ENCODE measurements at places on chromosomes 13 and 19. TPM values are rescaled to one million over a fixed set of nuclear protein-coding genes. Genes with fewer than 3 reads are reported as not detected.

The C19orf73 gene
- 0.85 TPM for total RNA-seq

The TMEM272 gene
- total RNA-seq = not detected

The RXFP2 gene
- not detected for total RNA-seq

The ACTMAP gene
- total RNA-seq = 0.96 TPM

The ZNF492 gene
- 1.2 TPM for total RNA-seq

The UPF1 gene
- total RNA-seq = 65.4 TPM

The RRAS gene
- total RNA-seq = 71.9 TPM

The DAND5 gene
- total RNA-seq = not detected

The RB1 gene
- 29.3 TPM for total RNA-seq

The ZNF552 gene
- 4.4 TPM for total RNA-seq

The HCN2 gene
- total RNA-seq = 1.1 TPM

The SRRM5 gene
- not detected for total RNA-seq

The ATP8A2 gene
- total RNA-seq = not detected

The AKT1S1 gene
- 7.9 TPM for total RNA-seq

The GAS6 gene
- 74.4 TPM for total RNA-seq

The CLEC11A gene
- total RNA-seq = 87.7 TPM

The GJA3 gene
- 0.56 TPM for total RNA-seq

The AMH gene
- total RNA-seq = 0.19 TPM

The MIA gene
- not detected for total RNA-seq

The LIM2 gene
- total RNA-seq = not detected

The KLK15 gene
- not detected for total RNA-seq

The LIPE gene
- total RNA-seq = 1.4 TPM

Measured in regular cardiac myocyte (primary cell).